ENCODE measurements at places on chromosomes 11 and 22. TPM values are rescaled to one million over a fixed set of nuclear protein-coding genes. Genes with fewer than 3 reads are reported as not detected.

GRCh38 chr11:40716344-40717130 lies 742.9 kb downstream of the LRRC4C start:
- no peak for DNase-seq

GRCh38 chr11:123654566-123655081 lies at the start of gene SCN3B:
TSS of gene SCN3B (minus strand) at chr11:123654624. CDS start at chr11:123653801, 823 bp downstream.
- DNase-seq = peak; percentile 79

DNA sequence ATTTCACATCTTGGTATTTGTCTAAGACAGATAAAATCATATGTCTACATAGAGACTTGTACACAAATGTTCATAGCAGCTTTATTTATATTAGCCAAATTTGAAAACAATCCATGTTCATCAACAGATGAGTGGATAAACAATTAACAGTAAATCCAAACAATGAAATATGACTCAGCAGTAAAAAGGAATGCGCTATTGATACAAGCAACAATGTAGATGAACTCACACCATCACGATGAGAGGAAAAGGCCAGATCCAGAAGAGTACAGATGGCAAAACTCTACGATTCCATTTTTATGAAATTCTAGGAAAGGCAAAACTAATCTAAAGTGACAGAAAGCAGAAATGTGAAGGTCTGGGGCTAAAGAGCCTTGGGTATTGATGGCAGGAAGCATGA lies 384.3 kb downstream of the NTM start:
- no peak for DNase-seq

PRODH gene
- 9.1 TPM for total RNA-seq
